ENCODE measurements at places on chromosomes 1 and 21.

DNA sequence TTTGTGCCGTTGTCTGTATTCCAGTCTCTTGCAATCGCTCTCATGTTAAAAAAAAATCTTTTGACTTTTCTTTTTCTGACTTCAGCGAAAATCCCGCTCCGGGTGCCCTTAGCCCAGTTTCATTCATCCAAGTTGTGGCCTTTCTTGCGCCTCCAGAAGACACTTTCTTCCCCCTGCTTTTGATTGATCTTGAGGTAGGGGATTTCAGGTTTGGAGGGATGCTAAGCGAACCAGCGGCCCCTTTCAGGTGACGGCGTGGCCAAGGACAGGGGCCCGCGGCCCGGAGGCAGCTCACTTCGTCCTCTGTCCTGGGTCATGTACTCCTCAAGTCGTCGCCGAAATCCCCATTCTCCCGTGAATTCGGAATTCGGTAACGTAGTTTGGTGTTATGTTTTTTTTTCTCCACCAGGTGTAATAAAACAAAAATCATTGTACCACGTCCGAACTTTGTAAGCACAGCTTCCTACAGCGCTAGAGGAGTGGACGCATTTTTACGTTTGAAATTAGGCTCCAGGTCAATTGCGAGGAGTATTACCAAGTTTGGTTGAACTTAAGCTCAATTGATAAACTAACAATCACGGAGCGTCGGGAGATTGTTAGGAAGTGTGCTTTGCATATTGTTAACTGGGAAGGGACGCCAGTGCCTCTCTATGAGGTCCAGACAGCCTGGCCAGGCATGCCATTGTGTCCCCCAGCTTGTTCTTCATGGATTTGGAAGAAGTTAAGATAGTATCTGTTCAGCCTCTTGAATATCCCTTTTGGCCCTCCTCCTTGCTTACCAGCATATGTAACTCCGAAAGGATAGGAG lies 1.1 kb downstream of the MRPS6 start:
- no peak for DNase-seq

DNA sequence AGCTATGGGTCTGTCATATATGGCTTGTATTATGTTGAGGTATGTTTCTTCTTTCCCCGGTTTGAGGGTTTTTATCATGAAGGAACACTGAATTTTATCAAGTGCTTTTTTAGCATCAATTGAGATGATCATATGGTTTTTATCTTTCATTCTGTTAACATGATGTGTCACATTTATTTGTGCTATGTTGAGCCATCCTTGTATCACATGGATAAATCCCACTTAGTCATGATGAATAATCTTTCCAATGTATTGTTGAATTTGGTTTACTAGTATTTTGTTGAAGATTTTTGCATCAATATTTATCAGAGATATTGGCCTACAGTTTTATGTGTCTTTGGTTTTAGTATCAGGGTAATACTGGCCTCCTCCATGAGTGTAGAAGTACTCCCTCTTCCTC lies 61.7 kb downstream of the GPR137B start:
- no peak for DNase-seq

GRCh38 chr21:43645976-43646375 lies 13.3 kb downstream of the HSF2BP start:
- no peak for DNase-seq

DNA sequence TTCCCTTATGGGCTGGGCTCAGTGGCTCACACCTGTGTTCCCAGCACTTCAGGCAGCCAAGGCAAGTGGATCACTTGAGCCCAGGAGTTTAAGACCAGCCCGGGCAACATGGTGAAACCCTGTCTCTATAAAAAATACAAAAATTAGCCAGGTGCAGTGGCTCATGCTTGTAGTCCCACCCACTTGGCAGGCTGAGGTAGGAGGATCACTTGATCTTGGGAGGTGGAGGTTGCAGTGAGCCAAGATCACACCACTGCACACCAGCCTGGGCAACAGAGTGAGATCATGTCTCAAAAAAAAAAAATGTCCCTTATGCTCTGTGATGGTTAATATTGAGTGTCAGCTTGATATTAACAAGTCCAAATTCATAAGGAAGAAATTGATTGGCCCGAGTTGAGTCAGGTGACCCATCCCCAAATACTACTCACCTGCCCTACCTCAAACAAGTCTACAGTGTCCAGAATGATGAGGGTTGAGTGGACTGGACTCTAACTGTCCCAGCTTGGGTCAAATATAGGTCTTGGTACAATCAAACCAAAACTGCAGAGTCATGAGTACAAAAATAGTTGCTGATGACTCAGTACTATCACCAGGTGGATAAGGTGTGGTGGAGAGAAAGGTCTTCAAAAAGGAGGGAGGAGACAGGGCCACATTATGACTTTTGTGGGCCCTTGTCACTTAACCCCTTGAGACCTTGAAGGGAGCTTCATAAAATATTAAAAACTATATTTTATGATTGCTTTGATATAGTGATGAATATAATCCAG lies 161.0 kb downstream of the ZNF326 start:
- DNase-seq, result no peak

DNA sequence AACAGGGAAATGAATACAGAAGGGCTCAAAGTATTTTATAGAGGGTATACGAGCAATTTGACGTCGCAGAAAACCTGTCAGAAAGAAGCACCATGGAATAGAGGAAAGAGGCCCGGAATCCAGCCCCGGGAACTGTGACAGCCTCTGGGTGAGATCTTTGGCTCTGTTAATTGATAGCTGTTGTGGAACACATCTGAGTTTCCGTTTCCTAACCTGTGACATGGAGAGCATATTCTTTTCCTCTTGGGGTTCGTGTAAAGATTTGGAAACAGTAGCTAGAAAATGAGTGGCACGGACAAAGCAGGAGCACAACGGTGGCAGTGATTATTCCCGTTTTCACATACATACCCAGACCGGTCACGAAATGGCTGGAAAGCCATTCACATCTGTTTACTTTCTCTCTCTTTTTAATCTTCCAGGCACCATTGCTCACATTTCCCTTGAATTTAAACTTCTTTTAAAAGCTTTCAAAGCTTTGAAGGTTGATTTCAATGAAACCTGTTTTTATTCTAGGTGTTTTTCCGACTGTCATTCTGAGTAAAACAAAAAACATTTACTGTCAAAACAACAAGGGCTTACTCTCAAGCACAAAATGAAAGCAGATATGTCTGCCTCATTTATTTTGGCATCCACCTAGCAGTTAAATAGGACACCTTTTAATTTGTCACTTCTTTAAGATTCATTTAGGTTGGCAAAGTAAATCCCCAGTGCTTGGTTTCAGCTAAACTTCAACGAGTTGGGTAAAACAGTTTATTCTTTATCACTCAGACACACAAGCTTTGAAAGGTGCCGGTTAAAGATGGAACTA lies 26.7 kb upstream of the C8B start:
- no peak for DNase-seq

- no peak for DNase-seq
Measured at GRCh38 chr1:227785094-227785804, 30.2 kb upstream of the PRSS38 start.

DNA sequence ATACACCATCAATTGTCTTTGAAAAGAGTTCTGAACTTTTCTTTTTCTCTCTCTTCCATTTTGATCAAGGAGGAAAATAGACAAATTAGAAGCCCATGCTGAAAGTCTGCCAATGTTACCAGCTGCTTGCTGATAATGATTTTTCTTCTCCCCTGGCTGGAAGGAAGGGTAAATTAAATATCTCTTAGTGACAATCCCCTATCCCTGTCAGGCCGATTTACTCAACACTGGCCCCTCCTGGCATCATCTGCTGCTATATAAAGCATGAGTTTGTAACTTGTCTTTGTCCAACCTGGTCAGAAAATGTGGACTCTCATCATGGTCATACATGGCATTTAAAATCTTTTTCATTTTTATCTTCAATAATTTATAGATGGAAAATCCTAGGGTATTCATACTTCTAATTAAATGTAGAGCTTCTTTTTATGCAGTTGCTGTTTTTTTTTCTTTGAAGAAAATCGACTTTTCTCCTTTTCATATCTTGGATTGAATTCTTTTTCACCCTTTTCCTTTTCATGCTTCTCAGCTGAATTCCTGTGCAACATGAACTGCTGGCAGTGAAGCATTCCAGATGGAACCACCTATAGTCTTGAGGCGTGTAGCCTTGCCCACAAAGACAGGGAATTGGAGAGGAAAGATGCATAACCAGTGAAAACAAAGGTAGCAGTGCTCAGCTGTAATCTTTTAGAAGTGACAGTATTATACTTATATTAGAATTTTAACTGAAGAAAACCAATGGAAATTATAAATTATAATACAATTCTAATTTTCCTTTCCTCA lies 214.7 kb upstream of the PTGFR start:
- DNase-seq, result no peak

DNA sequence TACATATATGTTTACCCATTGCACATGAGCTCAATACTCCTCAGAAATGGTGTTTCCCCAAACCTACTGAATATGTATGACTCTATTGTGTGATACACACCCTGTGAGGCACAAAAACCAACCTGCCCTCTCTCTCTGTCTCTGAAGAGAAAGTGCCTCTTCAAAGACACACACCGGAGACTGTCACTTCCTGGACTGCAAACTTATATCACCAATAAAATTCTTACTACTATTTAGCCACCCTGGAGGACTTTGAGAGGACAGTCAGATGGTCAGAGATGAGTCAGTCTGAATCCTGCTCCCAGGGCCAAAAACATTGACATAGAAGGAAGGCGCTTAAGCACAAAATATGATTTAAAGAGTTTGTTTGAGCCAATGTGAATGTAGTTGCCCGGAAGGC lies 110.4 kb downstream of the PPIAL4G start:
- DNase-seq, result no peak

GRCh38 chr1:212566522-212567479 lies 41.8 kb upstream of the ATF3 start:
- DNase-seq, result no peak

DNA sequence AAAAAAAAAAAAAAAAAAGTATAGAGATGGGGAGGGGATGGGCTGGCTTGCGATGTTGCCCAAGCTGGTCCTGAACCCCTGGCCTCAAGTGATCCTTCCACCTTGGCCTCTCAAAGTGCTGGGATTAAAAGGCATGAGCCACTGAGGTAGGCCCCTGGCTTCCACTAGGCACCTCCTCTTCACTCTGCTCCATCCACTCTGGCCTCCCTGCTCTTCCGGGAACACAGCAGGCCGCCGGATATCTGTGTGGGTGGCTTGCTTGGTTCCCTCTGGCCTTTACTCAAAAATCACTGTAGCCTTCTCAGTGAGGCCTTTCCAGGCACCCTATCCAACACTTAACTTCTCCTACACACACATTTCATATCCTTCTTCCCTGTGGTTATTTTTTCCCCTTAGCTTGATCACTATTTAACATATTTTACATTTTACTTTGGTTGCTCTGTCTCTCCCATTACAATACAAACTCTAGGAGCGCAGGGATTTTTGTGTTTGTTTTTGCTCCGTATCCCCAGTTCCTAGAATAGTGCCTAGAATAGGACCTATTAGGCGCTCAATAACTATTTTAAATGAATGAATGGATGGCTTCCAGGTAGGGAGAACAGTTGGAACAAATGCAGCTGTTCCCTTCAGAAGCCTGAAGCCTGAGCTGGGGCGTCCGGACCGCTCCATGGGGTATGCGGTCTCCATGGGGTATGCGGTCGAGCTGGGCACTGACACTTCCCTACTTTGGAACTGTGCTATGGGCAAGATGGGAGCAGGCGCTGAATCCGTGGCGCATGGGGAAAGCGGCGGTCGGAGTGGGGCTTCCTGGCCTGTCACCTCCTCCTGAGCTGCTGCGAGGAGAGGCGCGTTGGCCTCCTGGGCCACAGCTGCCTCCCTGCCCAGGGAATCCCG lies 46.7 kb downstream of the H3-3A start:
- DNase-seq, result no peak

DNA sequence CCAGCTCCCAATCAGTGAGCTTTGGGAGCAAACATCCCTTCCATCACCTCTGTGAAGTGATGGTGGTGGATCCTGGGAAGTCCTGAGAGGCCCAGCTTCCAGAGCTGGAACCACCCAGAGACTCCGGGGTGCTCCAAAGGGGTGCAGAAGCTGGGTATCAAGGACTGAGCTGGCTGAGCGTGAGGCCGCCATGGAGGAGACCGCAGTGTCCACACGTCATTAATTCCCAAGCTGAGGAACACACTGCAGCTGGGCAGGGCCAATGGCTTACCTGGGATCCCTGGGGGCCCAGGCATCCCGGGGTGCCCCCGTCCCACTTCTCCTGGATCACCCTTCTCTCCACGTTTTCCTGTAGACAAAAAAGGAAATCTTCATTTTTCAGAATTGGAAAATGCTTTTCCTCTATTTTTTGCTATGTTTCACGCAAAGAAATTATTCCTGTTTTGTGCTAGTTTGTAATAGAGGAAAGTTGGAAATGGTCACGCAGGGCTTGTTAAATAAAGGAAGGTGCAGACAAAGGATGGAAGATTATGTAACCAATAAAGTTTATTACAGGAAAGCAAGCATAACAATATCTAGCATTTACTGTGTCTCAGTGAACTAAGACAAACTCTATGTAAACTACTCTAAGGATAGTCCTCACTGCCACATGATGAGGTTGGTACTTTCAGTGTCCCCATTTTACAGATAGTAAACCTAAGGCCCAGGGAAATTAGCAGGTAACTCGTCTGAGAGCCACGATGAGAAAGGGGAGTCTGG lies 15.4 kb downstream of the COL9A2 start:
- DNase-seq, result no peak

DNA sequence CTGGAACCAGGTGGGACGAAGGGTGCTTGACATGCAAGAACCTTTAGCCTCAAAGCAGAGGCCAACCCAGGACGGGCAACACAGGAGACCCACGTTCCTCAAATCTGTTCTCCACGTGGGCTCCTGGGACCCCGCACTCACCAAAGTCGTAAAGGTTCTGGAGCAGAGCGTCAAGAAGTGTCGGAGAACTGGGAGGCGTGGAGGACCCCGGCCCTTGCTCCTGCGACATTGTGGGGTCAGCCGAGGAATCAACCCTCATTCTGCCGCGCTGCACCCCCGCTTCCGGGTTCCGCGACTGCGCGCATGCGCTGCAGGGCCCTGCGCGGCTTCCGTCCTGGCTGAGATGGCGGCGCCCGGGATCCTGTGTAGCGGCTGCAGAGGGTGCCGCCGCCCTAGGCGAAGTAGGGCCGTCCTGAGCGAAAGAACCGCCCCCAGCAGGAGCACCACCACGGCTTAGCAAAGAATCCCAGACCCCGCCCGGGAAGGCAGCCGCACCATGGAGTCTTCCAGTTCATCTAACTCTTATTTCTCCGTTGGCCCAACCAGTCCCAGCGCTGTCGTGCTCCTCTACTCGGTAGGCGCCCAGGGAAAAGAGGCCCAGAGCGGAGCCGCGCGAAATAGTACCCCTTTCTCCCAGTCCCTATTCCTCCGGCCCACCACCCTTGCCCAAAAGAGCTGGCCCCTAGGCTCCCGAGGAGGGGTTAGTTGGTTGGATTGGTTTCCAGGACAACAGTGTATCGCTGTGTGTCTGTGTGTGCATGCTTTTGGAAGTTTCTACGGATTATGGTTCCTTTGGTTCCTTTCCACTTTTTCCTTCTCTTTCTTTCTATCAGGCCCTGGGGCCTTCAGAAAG lies at the start of gene GNPAT:
GNPAT (plus strand) TSS at position 330 of the 853 bp plus-strand sequence; CDS start at position 497, 167 bp downstream.
- DNase-seq, result peak; percentile 86

- DNase-seq, result no peak
Measured at GRCh38 chr1:11486231-11487009, 7.5 kb downstream of the DISP3 start.
